NK-92 treated with Interleukin-12 subunit alpha and Interleukin-12 subunit beta, amount 100 ng/mL, for 24 hours (cell line): ENCODE measurements at places on chromosomes 4 and X.

DNA sequence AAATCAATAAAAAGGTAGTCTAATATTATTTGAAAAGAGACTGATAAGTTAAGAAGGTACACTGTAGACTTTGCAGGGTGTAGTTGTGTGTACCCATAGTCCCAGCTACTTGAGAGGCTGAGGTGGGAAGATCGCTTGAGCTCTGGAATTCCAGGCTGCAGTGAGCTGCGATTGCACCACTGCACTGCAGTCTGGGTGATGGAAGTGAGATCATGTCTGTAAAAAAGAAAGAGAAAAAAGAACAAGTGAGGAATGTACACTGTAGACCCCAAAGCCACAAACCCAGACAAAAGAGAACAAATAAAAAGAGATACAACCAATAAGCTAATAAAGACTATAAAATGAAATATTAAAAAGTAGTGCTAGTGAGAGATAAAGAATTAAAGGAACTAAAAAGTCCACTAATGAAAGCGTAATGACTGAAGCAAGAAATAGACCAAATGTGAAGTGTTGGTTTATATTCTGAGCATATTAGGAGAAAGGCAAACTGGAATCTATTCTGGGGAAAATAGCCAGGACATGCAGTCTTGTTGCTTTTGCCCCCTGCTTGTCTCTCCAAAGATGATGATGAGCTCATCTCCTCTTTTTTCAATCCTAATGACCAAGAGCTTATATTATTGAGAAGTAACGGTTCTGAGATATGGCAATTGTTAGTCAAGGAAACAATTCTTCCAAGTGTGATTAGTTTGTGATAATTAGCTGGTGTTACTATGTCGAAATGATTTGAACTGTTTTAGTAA lies 19.1 kb downstream of the GSX2 start:
- DNase-seq = no peak

- DNase-seq = no peak
These were observed 721.5 kb downstream of the IL1RAPL1 start for GRCh38 chrX:29308726-29309125.

DNA sequence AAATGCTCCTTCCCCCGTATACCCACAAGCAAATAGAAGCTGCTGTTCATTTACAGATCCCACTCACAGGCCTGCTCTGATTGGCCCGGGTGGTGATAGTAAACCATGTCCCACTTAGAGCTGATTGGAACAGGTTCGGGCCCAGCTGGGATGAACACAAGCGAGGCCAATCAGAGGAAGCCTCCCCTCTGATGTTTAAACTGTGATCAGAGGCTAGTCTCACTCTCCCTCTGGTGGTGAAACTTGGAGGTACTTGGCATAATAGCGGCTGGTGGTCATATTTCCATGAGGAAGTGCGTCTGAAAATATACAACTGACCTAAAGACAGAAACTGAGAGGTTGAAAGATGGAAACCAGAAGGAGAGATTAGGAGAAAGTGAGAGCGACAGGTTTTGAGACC lies 51.5 kb upstream of the TRPC3 start:
- no peak for DNase-seq

- DNase-seq = no peak
These were observed 142.1 kb downstream of the APBB2 start for GRCh38 chr4:41072021-41072777.

DNA sequence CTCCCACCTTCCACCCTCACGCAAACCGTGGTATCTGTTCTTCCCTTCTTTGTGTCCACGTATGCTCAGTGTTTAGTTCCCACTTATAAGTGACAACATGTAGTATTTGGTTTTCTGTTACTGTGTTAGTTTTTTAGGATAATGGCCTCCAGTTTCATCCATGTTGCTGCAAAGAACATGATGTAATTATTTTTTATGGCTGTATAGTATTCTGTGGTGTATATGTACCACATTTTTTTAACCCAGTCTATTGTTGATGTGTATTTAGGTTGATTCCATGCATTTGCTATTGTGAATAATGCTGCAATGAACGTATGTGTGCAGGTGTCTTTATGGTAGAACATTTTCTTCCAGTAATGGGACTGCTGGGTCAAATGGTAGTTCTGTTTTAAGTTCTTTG lies 228.1 kb downstream of the FBXO8 start:
- no peak for DNase-seq

DNA sequence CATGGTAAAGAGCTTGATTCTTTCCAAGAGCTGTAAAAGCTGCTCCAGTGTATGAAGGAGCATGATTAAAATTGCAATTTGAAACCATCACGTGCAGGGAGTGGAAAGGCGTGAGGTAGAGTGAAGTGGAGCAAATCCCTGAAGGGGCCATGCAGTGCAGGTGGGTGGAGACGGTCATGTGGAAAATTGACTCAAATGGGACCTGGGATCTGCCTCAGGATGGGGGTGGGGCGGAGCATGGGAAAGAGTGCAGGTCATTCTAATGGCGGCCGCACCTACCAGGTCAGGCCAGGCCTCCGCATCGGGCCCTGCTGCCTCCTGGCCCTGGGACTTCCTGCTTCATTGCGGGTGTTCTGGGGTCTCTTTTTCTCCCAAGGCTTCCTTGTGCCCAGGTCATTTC lies 25.3 kb upstream of the TRIM60 start:
- no peak for DNase-seq

DNA sequence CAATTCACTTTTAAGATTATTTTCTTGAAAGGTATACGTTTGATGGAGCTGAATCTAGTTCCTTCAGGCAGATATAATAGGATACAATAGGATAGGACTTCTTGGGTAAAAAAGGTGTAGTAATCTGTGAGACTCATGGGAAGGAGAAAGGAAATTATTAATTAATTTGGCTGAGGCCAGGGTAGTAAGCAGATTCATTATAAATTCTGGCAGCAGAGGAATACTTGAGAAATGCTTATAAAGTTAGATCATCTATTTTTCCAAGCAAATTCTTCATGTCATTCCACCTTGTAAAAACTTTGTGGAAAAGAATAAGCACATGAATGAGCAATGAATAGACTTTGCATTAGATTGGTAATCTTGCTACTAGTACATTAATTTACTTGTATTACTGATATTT lies 46.9 kb downstream of the GYPE start:
- DNase-seq = no peak

DNA sequence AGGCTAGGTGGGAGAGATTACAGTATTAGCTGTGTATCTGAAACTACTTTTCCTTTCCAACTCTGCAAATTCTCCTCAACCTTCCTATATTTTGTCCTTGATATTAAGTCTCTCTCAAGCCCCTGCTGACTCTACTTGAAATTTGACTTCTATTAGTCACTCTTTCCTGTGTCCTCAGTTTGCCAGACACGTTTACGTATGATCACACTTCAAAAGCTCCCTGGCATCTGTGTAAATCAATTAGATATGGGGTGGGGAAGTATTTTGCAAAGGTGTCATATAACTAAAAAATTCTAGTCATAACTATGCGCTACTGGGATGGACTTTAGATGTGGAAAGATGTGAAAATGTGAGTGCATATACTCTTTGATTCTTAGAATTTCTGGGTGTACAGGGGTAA lies 67.4 kb upstream of the ARHGAP24 start:
- no peak for DNase-seq

GRCh38 chr4:53614591-53614990 lies 23.3 kb upstream of the LNX1 start:
- DNase-seq = no peak

GRCh38 chrX:55143621-55144020 lies 54.8 kb downstream of the PAGE2 start:
- DNase-seq = no peak
